Lung (tissue), 17 donors: ENCODE measurements at places on chromosomes 13 and 19. TPM values are rescaled to one million over a fixed set of nuclear protein-coding genes. Genes with fewer than 3 reads are reported as not detected.

FGF9 gene
- total RNA-seq = 1.3 TPM

VSIG10L gene
- total RNA-seq = 3.1 TPM

LENG1 gene
- total RNA-seq = 3.8 TPM

FFAR1 gene
- total RNA-seq = 0.49 TPM

ARL11 gene
- 5.8 TPM for total RNA-seq

C19orf33 gene
- total RNA-seq = 32.0 TPM

MEDAG gene
- total RNA-seq = 14.4 TPM

ZNF98 gene
- 0.61 TPM for total RNA-seq

CYP4F11 gene
- not detected for total RNA-seq

DNA sequence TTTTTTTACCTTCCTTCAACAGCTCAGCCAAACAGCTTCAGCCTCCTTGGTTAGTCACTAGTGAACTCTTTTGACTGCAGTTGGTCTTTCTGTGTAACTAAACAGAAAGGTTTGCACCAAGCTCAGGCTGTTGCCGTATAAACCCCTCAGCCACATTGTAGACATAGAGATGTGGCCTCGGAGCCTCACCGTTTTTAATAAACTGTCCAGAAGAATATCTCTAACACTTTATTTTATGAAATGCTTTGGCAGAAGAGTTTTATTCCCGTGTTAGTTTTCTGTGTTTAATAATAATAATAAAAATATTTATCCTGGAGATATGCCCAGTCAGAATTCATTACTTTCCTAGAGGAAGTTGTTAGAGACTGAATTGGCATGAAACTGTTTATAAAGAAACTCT, 171.7 kb upstream of the MAB21L1 start:
- no peak overlapping the region for H3K4me3 ChIP-seq
- H3K36me3 ChIP-seq = no peaks in the 10 kb centered on the region
- peak; percentile 70 for DNase-seq
- H3K4me1 ChIP-seq = no peaks in the 10 kb centered on the region
- H3K27me3 ChIP-seq = no peaks in the 10 kb centered on the region

- H3K4me3 ChIP-seq = no peak overlapping the region
- DNase-seq = peak; percentile 98
- H3K27me3 ChIP-seq = no peaks in the 10 kb centered on the region
- H3K27ac ChIP-seq = no peak overlapping the region
- no peaks in the 10 kb centered on the region for H3K4me1 ChIP-seq
These were observed 75.9 kb downstream of the TNFSF11 start for GRCh38 chr13:42649831-42650230.

DNA sequence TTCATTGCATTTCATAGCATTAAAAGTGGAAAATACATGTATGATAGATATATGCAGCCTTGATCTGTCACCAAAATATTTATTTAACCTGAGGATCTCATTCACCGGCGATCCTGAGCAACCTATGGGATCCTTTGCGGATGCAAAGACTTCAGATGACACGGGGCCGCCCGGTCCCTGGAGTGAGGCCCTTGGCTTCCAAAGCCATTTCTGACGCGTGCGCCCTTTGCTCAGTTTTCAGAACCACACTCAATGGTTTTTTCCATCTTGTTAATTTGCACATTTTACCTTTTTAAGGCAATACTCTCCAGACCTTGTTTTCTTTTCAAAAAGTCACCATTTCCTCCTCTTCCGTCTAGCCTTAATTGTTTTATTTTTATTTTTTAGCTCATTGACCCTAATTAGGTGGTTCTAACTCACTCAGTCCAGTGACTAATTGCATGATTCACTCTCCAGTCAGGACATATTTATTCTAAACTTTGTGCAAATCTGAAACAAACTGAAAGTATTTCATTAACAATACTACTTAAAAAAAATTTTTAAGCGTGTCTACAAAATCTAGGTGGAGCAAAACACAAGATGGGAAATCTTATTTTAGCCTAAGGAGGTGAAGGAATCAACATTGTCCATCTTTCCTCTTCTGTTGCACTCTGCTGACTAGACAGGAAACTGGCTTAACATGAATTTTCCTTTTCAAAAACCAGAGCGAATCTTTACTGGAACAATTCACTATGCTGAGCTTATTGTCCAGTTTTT, 47.9 kb downstream of the COL4A1 start:
- H3K4me1 ChIP-seq = peaks cover 20% of the 10 kb centered on the region
- H3K27me3 ChIP-seq = no peaks in the 10 kb centered on the region
- H3K36me3 ChIP-seq = no peaks in the 10 kb centered on the region
- no peak overlapping the region for H3K4me3 ChIP-seq

GRCh38 chr13:29540334-29540733, 55.2 kb downstream of the SLC7A1 start:
- DNase-seq = no peak
- no peaks in the 10 kb centered on the region for H3K36me3 ChIP-seq
- no peak overlapping the region for H3K27ac ChIP-seq
- no peaks in the 10 kb centered on the region for H3K27me3 ChIP-seq
- no peak overlapping the region for H3K4me3 ChIP-seq
- no peaks in the 10 kb centered on the region for H3K4me1 ChIP-seq

GRCh38 chr13:93004919-93005318, 221.7 kb upstream of the GPC6 start:
- no peak overlapping the region for H3K4me3 ChIP-seq
- no peak for DNase-seq
- no peak overlapping the region for H3K27ac ChIP-seq
- no peaks in the 10 kb centered on the region for H3K27me3 ChIP-seq
- no peaks in the 10 kb centered on the region for H3K36me3 ChIP-seq
- H3K4me1 ChIP-seq = no peaks in the 10 kb centered on the region

GRCh38 chr13:75812751-75813181, 176.6 kb downstream of the LMO7 start:
- no peaks in the 10 kb centered on the region for H3K27me3 ChIP-seq
- peaks cover 21% of the 10 kb centered on the region for H3K4me1 ChIP-seq
- DNase-seq = peak; percentile 85
- no peaks in the 10 kb centered on the region for H3K36me3 ChIP-seq
- H3K27ac ChIP-seq = no peak overlapping the region
- no peak overlapping the region for H3K4me3 ChIP-seq

DNA sequence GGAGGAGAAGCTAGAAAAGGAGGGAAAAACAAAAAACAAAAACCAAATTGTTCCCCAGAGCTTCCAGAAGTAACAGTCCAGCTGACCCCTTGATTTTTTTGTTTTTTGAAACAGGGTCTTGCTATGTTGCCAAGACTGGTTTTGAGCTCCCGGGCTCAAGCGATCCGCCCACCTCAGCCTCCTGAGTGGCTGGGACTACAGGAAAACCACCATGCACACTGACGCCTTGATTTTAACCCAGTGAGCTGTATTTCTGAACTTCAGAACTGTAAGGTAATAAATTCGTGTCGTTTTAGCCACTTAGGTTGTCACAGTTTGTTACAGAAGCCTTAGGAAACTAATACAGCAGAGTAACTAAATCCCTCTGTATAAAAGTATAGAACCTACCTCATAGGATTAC, 1.1 kb upstream of the NEK3 start:
- peaks cover 9% of the 10 kb centered on the region for H3K4me1 ChIP-seq
- H3K27ac ChIP-seq = no peak overlapping the region
- H3K4me3 ChIP-seq = no peak overlapping the region
- DNase-seq = no peak
- H3K27me3 ChIP-seq = no peaks in the 10 kb centered on the region
- H3K36me3 ChIP-seq = peaks cover 2% of the 10 kb centered on the region

- no peaks in the 10 kb centered on the region for H3K27me3 ChIP-seq
- H3K4me3 ChIP-seq = no peak overlapping the region
- H3K27ac ChIP-seq = no peak overlapping the region
- H3K36me3 ChIP-seq = peaks cover 19% of the 10 kb centered on the region
These were observed 1.1 kb upstream of the KCNJ14 start for GRCh38 chr19:48454150-48454730.

- no peak overlapping the region for H3K4me3 ChIP-seq
- no peaks in the 10 kb centered on the region for H3K4me1 ChIP-seq
- no peaks in the 10 kb centered on the region for H3K27me3 ChIP-seq
- peaks cover 6% of the 10 kb centered on the region for H3K36me3 ChIP-seq
- no peak overlapping the region for H3K27ac ChIP-seq
- no peak for DNase-seq
These were observed 1.6 kb downstream of the NACC1 start for GRCh38 chr19:13119627-13120026.

DNA sequence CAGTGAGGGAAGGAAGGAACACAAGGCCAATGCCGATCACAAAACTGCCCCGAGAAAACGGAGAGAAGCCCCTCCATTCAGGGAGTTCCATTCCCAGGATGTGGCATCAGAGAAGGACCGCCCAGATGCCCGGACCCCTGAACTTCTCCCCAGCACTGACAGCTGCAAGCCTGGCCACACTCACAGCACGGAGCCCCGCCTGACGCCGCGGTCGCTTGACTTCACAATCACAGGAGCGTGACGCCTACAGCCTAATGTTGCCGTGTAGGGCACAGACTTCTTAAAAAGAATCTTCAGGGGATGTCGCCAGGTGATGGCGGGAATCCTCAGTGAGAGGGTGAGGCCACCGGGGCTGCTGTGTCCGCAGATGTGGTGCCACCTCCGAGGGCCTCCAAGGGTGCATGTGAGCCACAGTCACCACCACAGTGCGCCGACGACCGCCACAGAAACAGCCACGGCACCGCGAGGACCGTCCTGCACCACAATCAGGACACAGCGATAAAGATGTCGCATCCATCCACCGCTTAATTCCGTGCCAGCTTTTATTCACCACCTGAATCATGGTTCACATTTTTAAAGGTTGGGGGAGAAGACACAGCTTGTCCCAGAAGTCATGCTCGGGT, 77.2 kb downstream of the SPACA7 start:
- H3K4me3 ChIP-seq = no peak overlapping the region
- no peak overlapping the region for H3K27ac ChIP-seq
- H3K4me1 ChIP-seq = no peaks in the 10 kb centered on the region
- DNase-seq = no peak

DNA sequence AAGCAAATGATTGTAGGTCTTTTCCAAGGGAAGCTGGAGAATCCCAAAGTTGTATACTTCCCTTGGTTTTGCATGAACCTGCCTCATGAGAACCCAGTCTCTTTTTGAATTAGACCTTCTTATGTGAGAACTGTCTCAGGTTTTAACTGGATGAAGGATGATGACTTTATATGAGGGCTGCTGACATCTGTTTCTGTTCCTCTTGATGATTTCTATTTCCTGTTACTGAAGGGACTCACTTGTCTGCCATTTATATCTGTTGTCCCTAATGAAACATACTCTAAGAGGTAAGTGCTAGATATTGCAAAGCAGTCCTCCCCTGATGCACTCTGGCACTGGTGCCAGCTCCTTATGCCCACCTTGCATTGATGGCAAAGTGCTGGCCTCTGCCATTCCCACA, 33.6 kb downstream of the ERICH4 start:
- no peak overlapping the region for H3K27ac ChIP-seq
- H3K4me3 ChIP-seq = no peak overlapping the region
- H3K36me3 ChIP-seq = no peaks in the 10 kb centered on the region
- peaks cover 10% of the 10 kb centered on the region for H3K27me3 ChIP-seq

DNA sequence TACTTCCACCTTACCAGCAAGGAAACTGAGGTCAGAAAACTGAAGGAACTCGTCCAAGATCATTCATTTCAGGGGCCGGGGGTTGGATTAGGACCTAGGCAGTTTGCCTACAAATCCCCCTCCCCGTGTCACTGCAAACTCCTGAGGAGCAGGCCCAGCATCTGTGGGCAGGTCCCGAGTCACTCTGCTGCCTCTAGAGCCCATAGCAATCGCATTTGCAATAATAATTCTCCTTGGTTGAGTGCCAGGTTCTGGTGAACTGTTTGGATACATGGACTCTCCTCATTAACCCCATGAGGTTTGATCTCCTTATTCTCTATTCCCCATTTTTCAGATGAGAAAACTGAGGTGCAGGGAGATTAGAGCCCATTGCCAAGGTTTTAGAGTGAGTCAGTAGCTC, 903 bp downstream of the PIN1 start:
- H3K4me3 ChIP-seq = peak overlapping the region; percentile 88
- peak; percentile 41 for DNase-seq
- no peak overlapping the region for H3K27ac ChIP-seq
- H3K4me1 ChIP-seq = no peaks in the 10 kb centered on the region
- no peaks in the 10 kb centered on the region for H3K27me3 ChIP-seq

- peaks cover 24% of the 10 kb centered on the region for H3K4me1 ChIP-seq
- H3K27me3 ChIP-seq = no peaks in the 10 kb centered on the region
- H3K27ac ChIP-seq = no peak overlapping the region
- H3K36me3 ChIP-seq = no peaks in the 10 kb centered on the region
- no peak overlapping the region for H3K4me3 ChIP-seq
These were observed 295.5 kb downstream of the KCNRG start for GRCh38 chr13:50310734-50311133.

DNA sequence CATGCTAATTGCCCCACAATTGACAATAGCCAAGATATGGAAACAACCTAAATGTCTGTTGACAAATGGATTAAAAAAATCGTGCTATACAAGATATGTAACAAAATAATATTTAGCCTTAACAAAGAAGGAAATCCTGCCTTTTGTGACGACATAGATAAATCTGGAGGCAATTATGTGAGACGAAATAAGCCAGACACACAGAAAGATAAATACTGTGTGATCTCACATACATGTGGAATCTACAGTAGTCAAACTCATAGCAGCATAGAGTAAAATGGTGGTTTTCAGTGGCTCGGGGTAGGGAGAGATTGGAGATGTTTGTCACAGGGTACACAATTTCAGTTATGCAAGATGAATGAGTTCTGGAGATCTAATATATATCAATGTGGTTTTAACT, 895.8 kb downstream of the SLITRK6 start:
- DNase-seq = no peak
- H3K4me3 ChIP-seq = no peak overlapping the region
- no peaks in the 10 kb centered on the region for H3K36me3 ChIP-seq
- no peak overlapping the region for H3K27ac ChIP-seq
- H3K4me1 ChIP-seq = no peaks in the 10 kb centered on the region

DNA sequence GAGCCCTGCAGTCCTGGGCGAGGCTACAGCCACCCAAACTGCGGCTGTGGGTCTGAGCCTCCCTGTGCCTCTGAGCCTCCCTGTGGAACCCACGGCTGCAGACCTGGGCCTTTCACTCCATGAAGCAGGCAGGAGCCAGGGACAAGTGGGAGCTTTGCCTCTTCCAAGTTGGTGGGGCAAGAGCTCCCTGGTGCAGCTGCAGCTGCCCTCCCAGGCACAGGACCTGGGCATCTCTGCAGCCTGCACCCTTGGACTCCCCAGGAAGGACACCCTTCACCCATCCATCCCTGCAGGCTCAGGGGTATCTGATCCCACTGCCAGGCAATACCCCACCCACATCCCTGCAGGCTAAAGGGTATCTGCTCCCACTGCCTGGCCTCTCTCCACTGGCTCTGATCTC, 2.3 kb downstream of the TEX26 start:
- H3K27ac ChIP-seq = no peak overlapping the region
- DNase-seq = no peak
- H3K4me1 ChIP-seq = peaks cover 5% of the 10 kb centered on the region

GRCh38 chr19:31596751-31597150, 247.5 kb upstream of the TSHZ3 start:
- no peaks in the 10 kb centered on the region for H3K4me1 ChIP-seq
- H3K27ac ChIP-seq = no peak overlapping the region
- no peak for DNase-seq
- H3K36me3 ChIP-seq = no peaks in the 10 kb centered on the region
- H3K27me3 ChIP-seq = no peaks in the 10 kb centered on the region

DNA sequence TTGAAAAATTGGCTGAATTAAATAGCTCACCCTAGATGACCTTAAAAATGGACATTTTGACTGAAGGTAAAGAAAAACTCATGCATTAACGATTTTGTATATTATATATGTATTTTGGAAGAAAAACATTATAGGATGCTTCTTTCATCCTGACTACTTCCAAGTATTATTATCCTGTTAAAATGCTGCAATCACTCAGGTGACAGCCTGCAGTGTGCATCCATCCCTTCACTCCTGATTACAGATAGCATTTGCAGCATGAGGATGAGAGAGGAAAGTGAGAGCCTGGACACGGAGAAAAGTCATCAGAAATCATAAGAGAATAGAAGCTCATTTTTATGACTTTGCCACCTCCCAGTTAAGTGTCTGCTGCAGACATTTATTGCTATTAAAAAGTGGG, 1055.6 kb downstream of the PCDH17 start:
- DNase-seq = no peak
- no peaks in the 10 kb centered on the region for H3K36me3 ChIP-seq
- no peak overlapping the region for H3K27ac ChIP-seq
- no peak overlapping the region for H3K4me3 ChIP-seq
- no peaks in the 10 kb centered on the region for H3K27me3 ChIP-seq
